ENCODE measurements at places on chromosomes 16 and 17.

GRCh38 chr16:72894293-72895151, 153.4 kb downstream of the ZFHX3 start:
- no peak for DNase-seq

GRCh38 chr16:68972720-68973119, 129.4 kb downstream of the TANGO6 start:
- DNase-seq, result no peak

DNA sequence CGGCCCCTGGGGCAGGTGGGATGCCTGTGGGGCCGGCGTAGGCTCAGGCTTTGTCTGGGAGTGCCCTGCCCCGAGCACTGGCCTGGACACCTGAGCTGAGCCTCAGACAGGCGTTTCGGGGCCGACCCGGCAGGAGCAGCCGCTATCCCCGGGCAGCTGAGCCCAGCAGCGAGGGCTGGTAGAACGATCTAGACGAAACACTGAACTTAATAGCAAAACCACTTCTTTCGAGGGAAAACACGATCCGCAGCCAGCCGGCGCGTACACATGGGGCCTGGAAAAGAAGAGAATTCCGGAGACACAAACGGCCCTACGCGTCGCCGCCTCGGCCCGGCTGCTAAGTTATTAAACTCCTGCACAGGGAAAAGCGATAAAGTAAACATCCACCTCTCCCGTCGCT, 22.0 kb upstream of the SSTR5 start:
- DNase-seq, result no peak

DNA sequence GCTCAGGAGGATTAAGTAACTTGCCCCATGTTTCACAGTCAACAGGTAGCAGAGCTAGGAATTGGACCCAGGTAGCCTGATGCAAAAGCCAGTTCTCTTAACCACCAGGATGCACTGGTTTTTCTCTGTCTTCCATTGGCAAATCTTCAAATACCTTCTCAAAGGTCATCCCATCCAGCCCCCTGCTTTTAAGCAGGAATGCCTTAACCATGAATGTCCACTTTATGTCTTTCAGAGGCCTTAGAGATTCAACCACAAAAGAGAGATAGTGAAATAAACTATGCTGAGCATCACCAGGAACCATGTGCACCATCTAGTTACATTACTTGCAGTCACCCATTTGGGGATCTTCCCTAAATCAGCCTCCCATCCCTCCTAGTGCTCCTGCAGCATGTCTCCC, 94.3 kb downstream of the C17orf67 start:
- no peak for DNase-seq

GRCh38 chr16:88461331-88462269, 8.5 kb downstream of the ZFPM1 start:
- no peak for DNase-seq

DNA sequence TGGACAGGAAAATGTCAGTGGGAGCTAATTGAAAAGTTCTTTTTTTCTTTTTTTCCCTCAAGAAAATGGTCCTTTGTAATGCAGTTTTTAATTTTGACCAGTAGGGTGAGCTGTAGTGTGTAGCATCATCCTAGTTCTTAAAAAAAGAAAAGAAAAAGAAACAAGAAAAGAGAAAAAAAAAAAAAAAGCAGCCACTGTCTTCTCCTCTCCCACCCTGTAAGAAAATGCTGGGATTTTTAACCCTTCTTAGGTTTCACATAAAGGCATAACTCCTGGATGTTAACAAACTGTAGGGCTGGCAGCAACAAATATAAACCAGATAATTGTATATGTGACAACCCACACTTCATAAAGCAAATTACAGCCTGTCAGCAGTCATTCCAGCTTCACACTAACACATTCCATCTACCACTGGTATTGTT, 78.1 kb downstream of the SKAP1 start:
- DNase-seq, result no peak

GRCh38 chr17:607361-608147, 107.1 kb downstream of the VPS53 start:
- DNase-seq, result no peak

DNA sequence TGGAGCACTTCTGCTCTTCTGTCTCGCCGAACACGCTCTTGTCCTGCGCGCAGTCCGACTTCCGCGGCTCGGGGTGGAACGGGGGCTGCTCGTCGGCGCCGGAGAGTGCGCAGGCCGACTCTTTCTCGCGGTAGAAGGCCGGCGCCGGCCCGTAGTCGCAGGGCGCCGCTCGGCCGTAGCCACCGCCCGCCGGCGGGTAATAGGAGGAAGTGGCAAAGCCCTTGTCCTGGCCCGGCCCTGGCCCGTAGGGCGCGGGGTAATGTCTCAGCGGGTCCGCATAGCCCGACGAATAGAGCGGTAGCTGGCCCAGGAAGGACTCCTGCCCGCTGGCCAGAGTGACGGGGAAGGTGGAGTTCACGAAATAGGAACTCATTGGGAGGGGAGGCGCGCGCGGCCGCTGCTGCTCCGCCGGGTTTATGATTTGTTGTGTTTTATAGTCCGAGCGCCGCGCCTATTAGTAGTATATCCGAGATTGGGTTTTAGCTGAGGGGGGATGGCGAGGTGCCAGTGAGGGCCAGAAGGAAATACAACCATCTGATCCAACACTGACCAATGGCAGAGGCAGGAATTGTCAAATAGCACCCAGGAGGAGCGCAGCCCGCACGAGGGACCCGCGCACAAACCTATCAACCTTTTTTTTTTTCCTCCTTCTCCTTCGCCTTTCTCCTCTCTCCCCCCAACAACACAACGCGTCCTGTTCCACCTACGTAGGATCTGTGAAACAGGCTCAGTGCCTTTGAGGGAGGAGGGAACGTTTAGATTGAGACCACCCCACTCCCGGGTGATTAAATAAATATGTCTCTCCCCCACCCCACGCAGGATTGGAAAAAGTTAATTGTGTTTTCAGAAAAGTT, 4.4 kb upstream of the HOXB5 start:
- DNase-seq, result no peak

GRCh38 chr16:79451196-79451816, 149.2 kb downstream of the MAF start:
- no peak for DNase-seq

- DNase-seq, result no peak
These were observed 85.8 kb downstream of the MRM3 start for GRCh38 chr17:867896-868489.

DNA sequence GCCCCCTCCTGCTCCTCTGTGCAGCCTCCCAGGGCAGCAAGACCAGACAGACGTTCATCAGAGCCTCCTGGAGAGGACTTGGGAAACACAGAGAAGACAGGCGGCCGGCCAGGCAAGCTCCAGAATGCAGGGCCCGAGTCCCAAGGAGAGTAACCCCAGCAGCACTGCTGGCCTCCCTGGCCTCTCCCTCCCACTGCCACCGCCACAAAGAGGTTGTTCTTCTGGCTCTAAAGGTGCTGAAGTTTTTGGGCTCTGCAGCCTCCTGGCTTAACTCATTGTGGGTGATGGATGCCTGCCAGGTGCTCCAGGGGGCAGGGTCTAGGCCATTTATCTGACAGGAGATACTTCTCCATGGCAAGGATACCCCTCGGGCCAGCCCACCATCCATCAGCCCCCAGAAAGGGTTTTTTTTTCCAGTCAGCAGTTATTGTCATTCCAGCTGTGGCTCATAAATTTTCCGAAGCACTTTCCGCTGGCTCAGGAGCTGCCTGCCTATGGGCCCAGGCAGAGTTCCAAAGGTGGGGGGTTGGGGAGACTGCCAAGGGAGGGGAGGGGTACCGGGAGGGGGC, 32.0 kb upstream of the MRPS23 start:
- DNase-seq, result no peak

DNA sequence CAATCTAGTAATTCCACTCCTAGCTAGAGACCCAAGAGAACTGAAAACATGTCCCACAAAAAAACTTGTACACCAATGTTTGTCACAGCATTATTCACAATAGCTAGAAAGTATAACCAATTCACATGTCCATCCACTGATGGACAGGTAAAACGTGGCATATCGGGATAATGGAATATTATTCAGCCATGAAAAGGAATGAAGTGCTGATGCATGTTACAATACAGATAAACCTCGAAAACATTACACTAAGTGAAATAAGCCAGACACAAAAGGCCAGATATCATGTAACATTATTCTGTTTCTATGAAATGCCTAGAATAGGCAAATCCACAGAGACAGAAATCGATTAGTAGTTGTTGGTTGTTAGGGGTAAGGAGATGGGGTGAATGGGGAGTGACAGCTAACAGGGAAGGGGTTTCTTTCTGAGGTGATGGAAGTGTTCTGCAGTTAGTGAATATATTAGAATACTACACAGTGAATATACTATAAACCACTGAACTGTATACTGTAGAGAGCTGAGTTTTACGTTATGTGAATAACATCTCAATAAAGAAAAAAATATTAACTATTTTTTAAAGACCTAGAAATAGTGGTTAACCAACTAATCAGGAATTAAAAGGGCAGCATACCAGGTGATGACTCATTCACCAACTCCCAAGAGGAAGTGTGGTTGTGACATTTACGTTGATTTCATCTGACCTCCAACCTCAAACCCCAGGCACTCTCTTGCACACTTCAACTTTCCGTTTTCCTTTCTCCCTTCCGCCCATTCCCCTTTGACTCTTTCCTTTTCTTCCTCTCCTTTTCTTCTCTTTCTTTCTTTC, 48.6 kb downstream of the GAS7 start:
- DNase-seq, result no peak

DNA sequence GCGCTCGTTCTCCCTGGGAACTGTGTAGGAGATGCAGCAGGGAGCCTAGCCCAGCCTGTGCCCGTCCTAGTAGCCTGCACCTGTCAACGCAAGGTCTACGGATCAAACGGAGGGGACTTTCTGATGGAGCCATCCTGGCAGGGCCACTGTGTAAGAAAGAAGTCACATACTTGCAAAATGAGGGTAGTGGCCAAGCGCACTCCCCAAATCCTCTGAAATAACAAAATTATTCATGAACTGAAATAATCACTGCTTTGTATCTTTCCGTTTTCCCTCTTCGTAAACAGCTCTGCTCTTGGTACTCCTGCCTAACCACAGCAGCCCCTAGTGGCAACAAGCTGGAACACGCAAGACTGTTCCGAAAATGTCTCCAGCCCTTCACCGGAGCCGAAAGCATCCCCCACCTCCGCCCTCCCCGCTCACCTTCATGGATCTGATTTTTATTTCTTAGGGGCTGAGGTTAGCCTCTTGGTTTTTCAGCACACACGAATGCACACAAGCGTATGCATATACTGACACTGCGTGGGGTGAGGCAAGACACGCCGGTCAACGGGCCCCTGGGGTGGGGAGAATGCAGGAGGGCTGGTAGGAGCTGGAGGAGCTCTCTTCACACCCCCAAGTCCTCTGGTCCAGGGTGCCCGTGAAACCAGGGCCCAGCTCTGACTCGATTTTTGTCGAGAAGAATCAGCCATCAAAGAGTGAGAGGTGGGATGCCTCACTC, 100.8 kb downstream of the ABCC12 start:
- no peak for DNase-seq

GRCh38 chr17:44176257-44176656, 5.8 kb downstream of the ASB16 start:
- DNase-seq, result no peak

DNA sequence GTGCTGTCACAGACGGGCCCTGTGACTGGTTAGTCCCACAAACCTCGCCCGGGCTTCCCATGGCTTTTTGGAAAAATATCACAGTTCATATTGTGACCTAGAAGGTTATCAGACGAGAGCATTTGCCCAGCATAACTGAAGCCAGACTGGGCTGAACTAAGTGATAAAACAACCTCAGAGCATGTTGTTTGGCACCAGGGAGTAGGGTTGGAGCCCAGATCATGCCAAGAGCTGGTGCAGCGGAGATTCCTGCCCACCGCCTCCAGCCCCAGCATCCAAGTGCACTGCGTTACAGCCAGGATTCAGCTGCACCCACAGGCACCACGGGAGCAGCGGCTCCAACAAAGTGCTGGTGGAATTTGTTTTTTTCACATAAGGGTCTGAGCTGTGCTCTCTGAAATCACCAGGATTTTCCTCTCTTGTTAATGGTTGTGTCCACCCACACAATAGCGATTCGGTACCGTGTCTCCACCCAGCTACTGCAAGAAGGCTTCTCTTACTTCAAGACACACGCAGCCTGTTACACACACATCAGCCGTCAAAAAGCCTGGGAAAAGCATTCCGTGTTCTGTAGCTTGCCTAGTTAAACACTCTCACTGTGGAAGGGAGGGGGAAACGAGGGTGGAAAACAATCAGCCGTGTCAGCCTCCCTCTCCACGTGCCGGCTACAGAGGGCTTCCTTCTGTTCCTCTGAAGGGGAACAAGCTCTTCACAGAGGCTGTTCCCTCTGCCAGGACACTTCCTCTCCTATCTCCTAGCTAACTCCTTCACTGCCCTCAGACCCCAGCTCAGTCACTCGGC, 273.8 kb downstream of the C16orf95 start:
- no peak for DNase-seq

DNA sequence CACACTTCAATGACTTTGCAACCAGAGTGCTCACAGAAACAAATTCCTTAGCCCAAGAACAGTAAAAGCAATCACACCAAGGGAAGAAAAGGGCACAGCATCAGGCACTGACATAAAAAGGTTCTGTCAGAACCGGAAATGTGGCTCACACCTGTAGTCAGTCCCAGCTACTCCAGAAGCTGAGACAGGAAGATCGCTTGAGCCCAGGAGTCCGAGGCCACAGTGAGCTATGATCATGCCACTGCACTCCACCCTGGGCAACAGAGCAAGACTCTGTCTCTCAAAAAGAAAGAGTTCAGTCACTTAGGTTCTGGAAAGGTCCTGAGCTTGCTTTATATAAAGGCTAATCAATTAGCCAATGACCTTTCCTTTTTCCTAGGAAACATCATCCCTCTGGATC, 22.7 kb downstream of the YWHAE start:
- DNase-seq, result no peak

DNA sequence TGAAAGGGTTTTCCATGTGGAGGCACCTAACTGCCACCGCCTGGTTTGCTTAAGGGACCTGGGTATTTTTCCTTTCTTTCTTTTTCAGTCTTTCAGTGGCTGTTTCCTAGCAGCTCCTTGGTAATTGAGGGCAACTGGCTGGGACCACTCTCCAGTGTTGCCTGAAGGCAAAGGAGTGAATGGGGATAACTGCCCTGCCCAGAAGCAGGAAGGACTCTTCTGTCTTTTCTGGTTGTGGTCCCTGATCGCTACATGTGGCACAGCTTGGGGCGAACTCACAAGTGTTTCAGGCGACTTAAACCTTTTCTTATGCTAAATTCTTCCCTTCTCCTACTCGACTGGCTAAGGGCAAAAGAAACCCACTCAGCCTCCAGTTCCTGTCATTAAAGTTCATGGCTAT, 10.1 kb upstream of the TMEM98 start:
- DNase-seq, result no peak
